Bronchial smooth muscle cell (primary cell): ENCODE measurements at places on chromosomes 7 and 10. TPM values are rescaled to one million over a fixed set of nuclear protein-coding genes. Genes with fewer than 3 reads are reported as not detected.

Gene UFSP1
- 2.7 and 5.4 TPM in 2 replicates for total RNA-seq

Gene ANKRD2
- 0.16 and 4.9 TPM in 2 replicates for total RNA-seq

Gene CYP26A1
- total RNA-seq = not detected in 2 replicates

Gene HGF
- total RNA-seq = 59.0 and 126 TPM in 2 replicates

Gene TFR2
- total RNA-seq = 0.26 TPM in 1 of 2 replicates, not detected in the other

Gene EVX1
- total RNA-seq = not detected in 2 replicates

Gene ACTR3C
- 0.26 and 2.0 TPM in 2 replicates for total RNA-seq

Gene CARD11
- under 0.01 TPM in 1 of 2 replicates, not detected in the other for total RNA-seq

Gene PPP1R9A
- 0.16 and 0.60 TPM in 2 replicates for total RNA-seq

Gene FGF8
- 0.16 TPM in 1 of 2 replicates, not detected in the other for total RNA-seq

Gene RELN
- 0.63 and 9.4 TPM in 2 replicates for total RNA-seq

Gene IL6
- total RNA-seq = 0.94 and 3.3 TPM in 2 replicates

Gene MKI67
- total RNA-seq = 0.60 and 1.7 TPM in 2 replicates

Gene CYCS
- 13.0 and 18.4 TPM in 2 replicates for total RNA-seq

Gene ADAM22
- total RNA-seq = 0.47 and 1.4 TPM in 2 replicates

Gene FAM180A
- total RNA-seq = 14.7 and 20.2 TPM in 2 replicates

Gene PLCE1
- 3.3 and 5.0 TPM in 2 replicates for total RNA-seq

Gene POLR2J2
- total RNA-seq = 1.7 and 3.5 TPM in 2 replicates

Gene HOXA2
- total RNA-seq = 0.43 and 1.3 TPM in 2 replicates

Gene C10orf143
- 1.0 and 1.1 TPM in 2 replicates for total RNA-seq

Gene ASB13
- 7.1 and 7.4 TPM in 2 replicates for total RNA-seq

Gene TMEM176B
- 0.09 TPM in 1 of 2 replicates, not detected in the other for total RNA-seq
